CD4-positive, alpha-beta T cell treated with Interferon alpha-2 for 1 hour (primary cell): ENCODE measurements at places on chromosomes 16 and 17.

DNA sequence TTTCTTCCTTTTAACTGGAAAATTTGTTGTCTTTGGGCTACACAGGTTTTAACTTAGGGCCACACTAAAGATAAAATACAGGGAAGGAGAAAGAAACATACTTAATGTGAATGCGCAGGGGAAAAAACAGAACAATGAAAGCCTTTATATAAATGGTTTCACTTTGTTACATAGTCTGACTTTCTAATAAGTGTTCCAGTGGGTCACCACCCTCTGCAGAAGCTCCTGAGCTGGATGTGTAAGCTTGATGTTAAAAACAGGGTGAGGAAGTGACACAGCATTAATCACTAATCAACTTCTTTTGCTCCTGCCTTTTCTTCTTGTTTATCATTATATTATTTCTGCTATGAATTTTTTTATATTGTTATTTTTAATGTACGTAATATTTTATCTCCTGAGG lies 445.6 kb upstream of the CA10 start:
- no peak for DNase-seq

DNA sequence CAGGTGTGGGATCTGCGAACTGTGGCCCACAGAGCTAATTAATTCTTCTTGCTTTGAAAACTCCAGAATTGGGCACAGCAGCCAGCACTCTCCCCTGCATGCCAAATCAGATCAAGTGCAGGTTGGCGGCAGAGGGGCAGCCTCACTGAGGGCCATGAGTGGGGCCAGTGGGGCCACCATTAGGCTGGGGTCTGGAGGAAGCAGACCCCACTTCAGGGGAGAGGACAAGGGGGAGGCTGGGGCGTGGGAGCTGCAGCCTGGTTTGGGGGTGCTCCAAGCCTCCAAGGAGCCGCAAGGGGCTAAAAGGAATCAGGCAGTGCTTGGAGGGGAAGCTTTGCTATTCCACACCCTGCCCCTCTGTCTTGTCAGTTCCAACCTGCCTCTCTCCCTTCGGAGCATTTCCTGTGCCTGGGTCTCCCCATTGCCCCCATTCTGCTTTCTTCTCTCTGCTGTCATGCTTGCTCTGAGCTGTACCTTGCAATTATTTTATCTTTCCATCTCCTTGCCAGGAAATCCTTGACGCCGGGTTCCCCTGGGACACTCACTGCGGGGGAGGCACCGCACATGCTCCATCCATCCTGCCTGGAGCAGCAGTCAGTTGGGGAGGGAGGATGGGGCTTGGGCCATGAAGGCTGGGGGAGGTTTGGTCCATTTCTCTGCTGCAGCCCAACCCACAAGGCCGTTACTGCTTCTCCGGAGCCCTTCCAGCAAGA lies 3.3 kb upstream of the ABCC3 start:
- DNase-seq: no peak

- no peak for DNase-seq
These were observed 3.2 kb downstream of the MAP1LC3B start for GRCh38 chr16:87395181-87395842.

- DNase-seq: no peak
These were observed 10.0 kb downstream of the TMEM235 start for GRCh38 chr17:78241277-78242023.

DNA sequence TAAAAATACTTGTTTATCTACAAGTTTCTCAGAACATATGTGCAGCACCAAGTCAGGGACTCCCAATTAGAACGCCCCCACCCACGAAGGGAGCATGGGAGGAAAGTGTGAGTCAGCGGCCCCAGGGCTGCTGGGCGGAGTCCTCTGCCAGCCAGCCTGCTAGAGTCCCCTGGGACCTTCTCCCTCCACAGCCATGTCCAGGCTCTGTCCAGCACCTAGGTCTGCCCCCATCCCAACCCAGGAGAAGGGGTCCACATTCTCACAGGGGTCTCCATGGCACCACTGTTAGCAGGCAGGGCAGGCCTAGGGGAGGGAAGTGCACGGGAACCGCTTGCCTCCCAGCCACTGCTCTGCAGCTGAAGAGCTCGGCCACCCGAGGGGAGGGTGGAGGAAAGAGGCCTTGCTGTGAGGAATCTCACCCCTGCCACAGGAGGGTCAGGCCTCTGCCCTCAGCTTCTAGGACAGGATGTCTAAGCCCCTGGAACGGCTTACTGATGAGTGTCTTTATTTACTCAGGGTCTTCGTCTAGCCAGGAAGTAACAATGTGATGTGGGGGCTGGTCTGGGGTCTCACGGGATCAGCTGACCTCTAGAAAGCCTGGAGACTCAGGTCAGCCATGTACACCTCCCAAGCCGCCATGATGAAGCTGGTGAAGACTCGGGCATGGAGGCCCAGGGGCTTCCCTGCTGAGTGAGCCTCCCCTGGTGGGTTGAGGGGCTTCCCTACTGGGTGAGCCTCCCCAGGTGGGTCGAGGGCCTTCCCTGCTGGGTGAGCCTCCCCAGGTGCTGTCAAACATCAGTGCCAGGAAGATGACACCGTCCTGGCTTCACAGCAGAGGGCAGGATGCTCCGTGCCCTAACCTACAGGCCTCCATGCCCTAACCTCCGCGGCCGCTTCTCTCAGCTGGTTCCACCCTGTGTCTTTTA lies 190.3 kb downstream of the RBFOX3 start:
- DNase-seq: no peak
